ENCODE measurements at places on chromosomes 6 and 20.

DNA sequence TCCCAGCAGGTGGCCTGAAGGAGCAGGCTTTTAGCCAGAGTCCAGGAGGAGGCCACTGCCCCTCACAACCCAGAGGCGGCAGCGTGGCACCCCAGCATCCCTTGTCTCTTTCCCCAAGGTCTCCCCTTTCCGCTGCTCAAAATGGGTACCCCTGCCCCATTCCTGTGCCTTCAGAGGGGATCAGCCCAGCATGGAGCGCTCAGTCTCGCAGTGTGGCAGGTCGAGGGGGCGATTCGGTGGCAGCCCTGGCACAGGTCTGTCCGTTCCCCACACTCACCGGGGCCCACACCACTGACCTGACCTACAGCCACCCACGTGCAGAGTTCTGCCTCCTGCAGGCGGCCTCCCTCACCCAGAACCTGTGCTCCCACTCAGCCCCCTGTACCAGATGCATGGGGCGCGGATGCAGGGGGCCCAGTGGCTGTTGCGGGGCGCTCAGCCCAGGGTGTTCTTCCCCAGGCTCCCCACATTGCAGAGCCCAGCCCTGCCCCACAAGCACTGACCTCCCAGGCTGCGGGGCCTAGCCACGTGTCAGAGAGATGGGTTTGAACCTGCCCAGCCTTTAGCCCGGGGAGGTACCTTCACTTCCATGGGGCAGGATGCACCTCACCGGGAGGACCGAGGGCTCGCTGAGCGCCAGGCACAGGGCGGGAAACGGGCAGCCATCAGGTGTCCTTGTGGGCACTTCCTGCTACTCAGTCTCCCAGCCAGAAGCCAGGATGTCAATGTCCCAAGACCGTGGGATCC lies 41.8 kb downstream of the DSTN start:
- DNase-seq, result peak; percentile 70

DNA sequence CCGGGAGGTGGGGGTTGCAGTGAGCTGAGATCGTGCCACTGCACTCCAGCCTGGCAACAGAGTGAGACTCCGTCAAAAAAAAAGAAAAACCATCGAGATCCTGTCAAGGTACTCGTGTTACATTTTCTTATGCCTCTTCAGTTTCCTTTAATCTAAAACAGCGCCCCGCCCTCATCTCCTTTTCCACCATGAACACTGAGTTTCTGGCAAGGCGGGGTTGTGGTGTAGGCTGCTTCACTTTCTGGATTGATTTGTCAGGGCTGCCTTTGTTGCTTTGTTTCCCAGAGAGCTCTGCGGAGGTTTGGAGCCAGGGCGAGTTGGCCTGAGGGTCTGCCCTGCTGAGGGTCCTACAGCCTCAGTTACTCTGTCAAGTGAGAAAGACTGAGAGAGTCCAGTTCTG lies 8.9 kb downstream of the ITPR3 start:
- no peak for DNase-seq

DNA sequence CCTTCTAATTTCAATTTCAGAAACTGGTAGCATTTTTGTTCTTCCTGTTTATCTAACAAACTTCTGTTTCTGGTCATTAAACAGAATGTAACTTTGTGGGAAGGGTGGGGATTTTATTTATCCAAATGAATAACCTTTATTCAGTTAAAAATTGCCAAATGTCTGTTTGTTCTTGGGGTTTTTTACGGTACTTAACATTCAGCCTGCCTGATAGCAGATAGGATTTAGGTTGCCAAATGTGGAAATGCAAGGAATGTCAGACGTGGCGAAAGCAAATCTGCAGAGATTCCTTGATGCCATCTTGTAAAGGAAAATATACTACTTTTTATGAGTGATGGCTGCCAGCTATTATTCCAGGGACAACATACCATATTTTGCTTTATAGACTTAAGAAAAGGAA lies 95.7 kb downstream of the LYRM2 start:
- DNase-seq, result no peak

GRCh38 chr6:35087361-35088280 lies 53.5 kb downstream of the TCP11 start:
- DNase-seq, result peak; percentile 26

DNA sequence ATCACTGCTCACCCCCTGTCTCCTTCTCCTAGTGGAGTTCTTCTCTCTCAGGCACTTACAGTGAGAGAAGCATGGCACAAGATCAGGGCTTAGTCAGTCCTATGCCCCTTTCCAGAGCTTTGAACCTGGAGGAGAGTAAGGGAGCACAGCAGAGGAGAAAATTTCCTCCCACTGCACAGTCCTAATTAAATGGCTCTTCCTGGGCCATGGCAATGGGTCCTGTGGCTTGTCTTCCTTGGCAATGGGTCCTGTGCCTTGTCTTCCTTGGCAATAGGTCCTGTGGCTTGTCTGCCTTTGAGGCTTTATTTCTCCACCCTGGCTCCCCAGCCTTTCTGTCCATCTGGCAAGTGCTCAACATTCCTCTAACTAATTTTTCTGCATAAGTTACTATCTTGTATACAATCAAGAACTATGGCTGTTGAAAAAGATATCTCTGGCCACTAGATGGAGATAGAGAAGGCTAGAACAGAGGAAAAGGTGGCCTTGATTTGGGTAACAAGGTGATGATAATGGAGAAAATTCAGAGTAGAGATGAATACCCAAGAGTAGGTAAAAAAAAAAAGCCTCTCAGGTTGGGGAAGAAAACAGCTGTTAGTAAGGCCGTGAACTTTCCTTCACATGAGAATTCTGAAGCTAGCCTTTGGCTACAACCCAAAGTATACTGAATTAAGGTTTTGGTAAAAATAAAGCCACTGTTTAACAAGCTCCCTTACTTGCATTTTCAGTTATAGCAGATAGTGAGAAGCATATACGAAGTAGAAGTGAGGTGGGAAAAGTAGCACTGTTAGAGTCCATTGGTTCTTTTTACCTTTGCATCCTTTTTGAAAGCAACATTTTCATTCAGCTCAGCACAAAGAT lies 504.9 kb downstream of the DOK5 start:
- peak; percentile 56 for DNase-seq

DNA sequence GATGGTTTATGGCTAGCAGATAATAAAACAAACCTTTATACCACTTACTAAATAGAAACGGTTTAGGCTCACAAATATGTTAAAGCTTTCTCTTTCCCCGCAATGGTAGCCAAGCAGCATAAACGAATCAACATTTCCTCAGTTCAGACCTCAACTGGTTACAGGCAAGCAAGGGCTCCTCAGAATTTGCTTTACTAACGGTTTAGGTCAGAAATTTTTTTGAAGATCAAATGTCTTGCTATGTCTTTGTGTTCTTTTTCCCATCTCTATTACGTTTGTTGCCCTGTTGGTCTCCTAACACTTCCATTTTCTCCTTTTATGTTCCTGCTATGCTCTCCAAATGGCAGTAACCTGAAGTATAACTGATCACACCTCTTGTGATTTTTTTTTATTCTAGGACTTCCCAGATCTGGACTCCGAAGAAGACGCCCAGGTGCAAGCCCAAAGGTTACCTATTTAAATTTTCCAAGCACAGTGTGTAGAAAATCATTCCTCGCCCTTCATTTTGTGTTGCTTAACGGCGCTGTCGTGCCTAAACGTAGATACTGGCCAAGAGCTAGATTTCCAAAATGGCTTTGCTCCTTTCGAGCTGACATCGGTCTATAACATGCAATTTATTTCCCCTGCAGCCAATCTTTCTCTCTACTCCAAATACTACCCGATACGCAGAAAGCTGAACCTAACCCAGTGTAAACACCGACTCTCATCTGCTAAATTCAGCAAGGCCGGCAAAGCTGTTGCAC lies 717 bp upstream of the ASF1A start:
- DNase-seq, result peak; percentile 24

GRCh38 chr6:67643281-67643680 lies 991.8 kb upstream of the ADGRB3 start:
- no peak for DNase-seq

GRCh38 chr20:19688031-19688806 lies 69.8 kb upstream of the RIN2 start:
- peak; percentile 68 for DNase-seq

- DNase-seq, result peak; percentile 89
These were observed at the start of gene PPP1R11 for GRCh38 chr6:30066577-30067459. PPP1R11 (plus strand) TSS chr6:30067198; CDS start chr6:30067411, 213 bp downstream.

DNA sequence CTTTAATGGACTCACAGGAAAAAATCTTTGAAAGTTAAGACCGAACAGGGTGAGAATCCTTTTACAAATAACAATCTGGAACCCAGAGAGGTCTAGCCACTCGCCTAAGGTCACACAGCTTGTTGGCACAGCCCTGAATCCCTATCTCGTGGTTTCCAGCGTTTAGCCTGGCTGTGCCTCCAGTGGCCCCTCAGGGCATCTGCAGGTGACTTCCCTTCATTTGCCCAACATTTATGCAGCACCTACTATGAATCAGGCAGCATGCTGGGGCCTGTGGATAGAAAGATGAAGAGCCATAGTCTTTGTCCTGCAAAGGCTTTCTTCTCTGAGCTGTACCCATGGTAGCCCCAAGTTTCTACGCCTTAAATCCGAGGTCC lies 2.6 kb upstream of the NR2E1 start:
- peak; percentile 65 for DNase-seq

Measured in H7 (cell line).